ENCODE measurements at places on chromosomes 16 and 17.

GRCh38 chr16:58466396-58466795 is 33.5 kb upstream of the NDRG4 start:
- DNase-seq = no peak

GRCh38 chr17:73318427-73318813 is 6.6 kb upstream of the CDC42EP4 start:
- no peak for DNase-seq

DNA sequence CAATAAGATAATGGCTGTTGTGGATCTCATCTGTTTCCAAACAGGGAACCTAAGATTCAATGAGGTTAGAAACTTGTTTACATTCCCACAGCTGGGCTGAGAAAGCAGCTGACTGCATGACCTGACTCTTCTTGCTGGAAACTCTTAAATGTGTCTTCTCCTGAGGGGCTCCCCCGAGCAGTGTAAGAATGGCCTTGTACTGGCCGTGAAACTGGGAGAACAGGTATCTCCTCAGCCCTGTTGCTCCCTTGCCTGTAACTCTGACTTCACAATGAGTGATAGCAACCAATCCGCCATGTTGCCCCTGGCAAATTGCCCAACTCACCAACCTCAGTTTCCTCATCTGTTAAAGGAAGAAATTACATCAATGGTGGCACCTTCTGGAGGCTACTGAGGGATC is 59.1 kb upstream of the CCL2 start:
- DNase-seq = no peak

DNA sequence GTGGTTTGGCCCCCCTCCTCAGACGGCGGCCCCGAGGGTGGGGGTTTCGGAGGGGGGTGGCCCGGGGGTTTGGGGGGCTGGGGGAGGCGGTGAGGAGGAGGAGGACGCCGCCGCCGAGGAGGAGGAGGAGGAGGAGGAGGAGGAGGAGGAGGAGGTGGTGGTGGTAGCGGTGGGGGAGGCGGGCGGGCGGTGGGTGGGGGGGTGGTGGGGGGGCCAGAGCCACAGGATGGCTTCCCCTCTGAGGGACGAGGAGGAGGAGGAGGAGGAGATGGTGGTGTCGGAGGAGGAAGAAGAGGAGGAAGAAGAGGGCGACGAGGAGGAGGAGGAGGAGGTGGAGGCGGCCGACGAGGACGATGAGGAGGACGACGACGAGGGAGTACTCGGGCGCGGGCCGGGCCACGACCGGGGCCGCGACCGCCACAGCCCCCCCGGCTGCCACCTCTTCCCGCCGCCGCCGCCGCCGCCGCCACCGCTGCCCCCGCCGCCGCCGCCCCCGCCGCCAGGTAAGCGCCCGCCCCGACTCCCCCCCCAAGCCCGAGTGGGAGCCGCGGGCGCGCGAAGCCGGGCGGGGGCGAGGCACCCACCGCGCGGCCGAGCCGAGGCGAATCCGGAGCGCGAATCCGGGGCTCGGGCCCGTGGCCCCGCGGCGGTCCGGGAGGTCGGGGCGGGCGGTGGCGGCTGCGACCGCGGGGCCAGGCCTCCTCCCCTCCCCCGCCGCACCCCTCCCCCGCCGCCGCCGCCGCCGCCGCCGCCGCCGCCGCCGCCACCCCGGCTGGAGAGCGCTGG is 3.8 kb upstream of the CHD3 start:
- DNase-seq = no peak

DNA sequence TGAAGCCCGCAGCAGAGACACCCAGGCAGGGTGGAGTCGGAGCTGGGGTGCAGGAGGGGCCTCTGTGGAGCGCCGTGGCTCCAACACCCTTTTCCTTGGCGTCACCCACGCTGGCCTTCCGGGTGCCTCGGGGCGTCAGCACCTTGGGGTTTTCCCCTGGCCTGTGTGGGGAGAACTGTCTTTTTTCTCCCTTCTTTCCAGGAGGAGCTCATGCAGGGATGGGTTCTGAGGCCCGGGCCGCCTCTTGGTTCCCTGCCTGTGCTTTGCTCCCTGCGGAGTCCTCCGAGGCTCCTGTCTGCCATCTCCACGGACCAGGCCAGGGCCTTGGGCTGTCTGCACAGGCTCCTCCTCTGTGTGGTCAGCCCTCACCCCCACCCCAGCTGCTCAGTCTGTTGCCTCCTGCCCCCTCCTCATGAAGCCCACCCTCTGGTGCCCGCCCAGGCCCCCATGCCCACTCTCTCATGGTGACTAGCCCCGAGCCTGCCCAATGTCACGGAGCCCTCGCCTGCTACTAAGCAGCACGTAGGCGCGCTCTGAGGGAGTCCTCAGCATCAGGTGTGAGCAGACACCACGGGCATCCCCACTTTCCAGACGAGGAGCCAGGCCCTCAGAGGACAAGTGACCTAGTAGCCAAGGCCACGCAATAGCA is 5.0 kb downstream of the KATNB1 start:
- DNase-seq = no peak

DNA sequence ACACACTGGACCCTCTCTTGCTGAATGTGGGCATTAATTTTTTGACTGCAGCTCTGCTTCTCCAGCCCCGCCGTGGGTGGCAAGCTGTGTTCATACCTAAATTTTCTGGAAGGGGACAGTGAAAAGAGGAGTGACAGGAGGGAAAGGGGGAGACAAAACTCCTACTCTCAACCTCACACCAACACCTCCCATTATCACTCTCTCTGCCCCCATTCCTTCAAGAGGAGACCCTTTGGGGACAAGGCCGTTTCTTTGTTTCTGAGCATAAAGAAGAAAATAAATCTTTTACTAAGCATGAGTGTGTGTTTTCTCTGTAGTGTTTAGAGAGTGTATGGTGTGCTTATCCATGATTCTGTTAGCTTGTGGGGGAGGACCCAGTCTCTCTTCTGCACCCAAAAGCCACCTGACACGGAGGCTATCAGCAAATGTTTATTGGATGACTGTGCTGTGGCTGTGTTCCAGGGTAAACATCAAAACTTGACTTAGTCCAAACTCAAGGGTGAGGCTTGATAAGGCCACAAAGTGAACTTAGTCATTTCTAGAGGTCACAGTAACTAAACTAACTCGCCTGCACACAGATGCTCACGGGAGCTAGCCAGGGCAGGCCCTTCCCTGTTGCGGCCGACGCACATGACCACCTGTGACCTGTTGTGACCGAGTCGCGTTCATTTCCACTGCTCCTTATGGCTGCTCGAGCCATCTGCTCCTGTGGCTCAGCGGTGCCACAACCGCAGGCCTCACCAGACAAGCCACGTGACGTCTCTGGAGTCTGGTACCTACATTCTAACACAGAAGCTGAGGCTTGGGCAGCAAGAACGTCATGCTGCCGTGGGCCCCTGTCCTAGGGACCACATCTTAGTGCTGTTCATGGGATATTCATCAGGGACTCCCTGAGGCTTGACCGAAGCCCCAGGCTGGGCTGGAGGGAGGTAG is 9.8 kb upstream of the MED11 start:
- DNase-seq = no peak

GRCh38 chr17:5583426-5584382 is 605 bp downstream of the NLRP1 start:
- DNase-seq = no peak

- DNase-seq = no peak
These were observed 103.9 kb downstream of the OR1D5 start for GRCh38 chr17:2959371-2960130.

DNA sequence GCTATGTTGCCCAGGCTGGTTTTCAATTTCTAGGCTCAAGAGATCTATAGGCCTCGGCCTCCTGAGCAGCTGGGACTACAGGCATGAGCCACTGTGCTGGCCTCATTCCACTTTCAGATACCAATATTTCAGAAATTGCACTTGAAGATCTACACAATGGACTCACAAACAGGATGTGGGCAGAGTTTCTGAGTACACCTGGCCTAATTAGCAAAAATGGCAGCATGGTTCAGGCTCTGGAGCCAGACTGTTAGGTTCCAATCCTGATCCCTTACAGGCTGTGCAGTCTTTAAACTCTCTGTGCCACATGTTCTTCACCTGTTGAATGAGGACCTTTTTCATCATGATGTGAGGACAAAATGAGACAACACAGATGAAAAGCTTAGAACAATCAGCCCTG is 32.2 kb downstream of the RNF157 start:
- no peak for DNase-seq

GRCh38 chr16:65125322-65125721 is 3.5 kb upstream of the CDH11 start:
- no peak for DNase-seq

DNA sequence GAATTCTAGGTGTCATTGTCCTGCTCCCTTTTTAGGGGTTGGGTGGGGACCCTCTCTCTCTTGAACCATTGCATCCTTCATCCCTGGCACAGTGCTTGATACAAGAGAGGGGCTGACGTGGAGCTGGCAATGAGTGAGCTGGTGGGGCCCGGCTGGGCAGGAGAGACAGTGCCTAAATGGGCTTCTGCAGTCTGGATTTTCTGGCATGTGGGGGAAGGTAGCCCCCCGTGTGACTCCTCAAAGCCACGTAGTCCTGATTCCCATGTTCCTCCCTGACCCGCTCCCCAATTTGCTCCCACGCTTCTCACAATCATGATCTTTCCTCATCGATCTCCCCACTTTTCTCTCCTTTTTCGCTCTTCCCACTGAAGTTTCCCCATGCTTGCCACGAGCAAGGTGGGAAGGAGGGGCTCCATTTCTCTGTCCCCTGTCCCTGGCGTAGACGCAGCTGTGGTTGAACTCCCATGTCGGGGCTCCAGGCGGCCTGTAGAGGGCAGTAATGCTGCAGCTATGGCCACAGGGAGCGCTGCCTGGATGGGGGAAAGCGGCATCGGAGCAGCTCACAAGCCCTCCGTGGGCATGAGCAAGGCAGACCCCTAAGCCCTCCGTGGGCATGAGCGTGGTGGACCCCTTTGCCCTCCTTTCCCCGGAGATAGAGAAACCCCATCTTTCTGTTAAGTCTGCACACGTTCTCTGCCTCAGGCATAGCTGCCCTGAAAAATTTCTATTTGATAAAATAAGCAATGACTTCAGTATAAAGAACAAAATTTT is 47.5 kb downstream of the HAPSTR1 start:
- DNase-seq = no peak

- DNase-seq = no peak
These were observed 8.4 kb downstream of the TMEM95 start for GRCh38 chr17:7363311-7363710.

GRCh38 chr17:58371300-58371950 is 19.4 kb upstream of the SUPT4H1 start:
- no peak for DNase-seq

DNA sequence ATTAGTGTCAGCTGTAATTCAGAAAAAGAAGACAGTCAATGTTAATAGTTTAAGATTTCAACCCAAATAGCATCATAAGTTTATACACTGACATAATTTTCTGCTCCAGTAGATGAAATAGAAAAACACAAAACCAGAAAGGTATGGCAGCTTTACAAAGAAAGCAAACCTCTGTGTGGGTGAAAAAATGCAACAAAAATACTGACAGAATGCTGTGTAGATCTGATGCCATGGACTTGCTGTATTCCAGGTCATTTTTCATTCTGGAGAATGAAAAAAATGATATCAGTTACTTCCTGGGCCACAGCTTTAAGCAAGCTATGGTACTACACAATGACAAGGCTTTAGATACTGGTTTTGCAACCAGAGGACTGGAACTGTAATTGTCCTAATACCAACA is 116.0 kb downstream of the MAP2K4 start:
- no peak for DNase-seq
